ENCODE measurements at places on chromosomes 3 and 15. TPM values are rescaled to one million over a fixed set of nuclear protein-coding genes. Genes with fewer than 3 reads are reported as not detected.
A peak's percentile ranks its signal among the peaks of the same experiment; 100 is the strongest.

CFAP91 gene
- total RNA-seq, result 3.5 TPM

GRK7 gene
- not detected for total RNA-seq

TTLL13 gene
- not detected for total RNA-seq

NEK10 gene
- not detected for total RNA-seq

SCAMP5 gene
- 0.43 TPM for total RNA-seq

AQP9 gene
- total RNA-seq, result 0.43 TPM

ARL14 gene
- not detected for total RNA-seq

DNAH12 gene
- not detected for total RNA-seq

- H3K27me3 ChIP-seq, result no peaks in the 10 kb centered on the region
- no peaks in the 10 kb centered on the region for H3K4me1 ChIP-seq
- no peaks in the 10 kb centered on the region for H3K36me3 ChIP-seq
- DNase-seq, result no peak
- H3K27ac ChIP-seq, result no peak overlapping the region
Measured at GRCh38 chr3:166518040-166518439, 680.8 kb upstream of the BCHE start.

DNA sequence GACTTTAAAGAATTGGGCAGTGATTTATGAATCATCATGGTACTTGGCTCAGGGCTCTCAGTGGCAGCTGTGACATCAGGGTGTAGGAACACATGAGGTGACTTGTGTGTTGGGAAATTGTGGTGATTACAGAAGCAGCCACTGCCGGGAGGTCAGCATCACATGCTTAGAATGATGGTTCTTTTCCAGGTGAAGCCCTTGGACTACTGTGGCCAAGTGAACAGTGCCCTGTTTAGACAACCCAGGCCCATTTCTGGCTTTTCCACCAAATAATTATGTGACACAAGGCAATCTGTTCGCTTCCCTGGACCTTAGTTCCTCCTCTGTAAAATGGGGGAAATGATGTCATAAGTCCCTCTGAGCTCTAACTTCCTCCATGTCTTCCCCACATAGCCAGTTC, 139.7 kb upstream of the ROPN1 start:
- no peaks in the 10 kb centered on the region for H3K36me3 ChIP-seq
- H3K27me3 ChIP-seq, result no peaks in the 10 kb centered on the region
- peak overlapping the region; percentile 77 for H3K27ac ChIP-seq
- DNase-seq, result peak; percentile 82
- H3K4me1 ChIP-seq, result peaks cover 6% of the 10 kb centered on the region

GRCh38 chr3:190608850-190609589, 95.1 kb downstream of the IL1RAP start:
- H3K27ac ChIP-seq, result no peak overlapping the region
- DNase-seq, result no peak
- peaks cover 15% of the 10 kb centered on the region for H3K36me3 ChIP-seq
- H3K4me3 ChIP-seq, result no peak overlapping the region
- no peaks in the 10 kb centered on the region for H3K27me3 ChIP-seq

DNA sequence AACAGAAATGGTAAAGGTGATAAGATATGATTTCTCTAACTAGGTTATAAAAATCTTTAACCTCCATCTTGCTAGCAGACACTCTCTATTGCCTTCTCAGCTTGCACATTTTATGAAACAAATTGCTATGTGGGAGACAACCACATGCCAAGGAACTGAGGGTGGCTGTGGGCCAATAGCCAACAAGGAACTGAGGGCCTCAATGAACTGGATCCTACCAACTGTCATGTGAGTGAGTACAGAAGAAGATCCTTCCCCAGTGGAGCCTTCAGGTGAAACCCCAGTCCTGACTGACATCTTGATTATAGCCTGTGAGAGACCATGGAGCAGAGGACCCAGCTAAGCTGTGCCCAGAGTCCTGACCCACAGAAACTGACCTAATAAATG, 129.2 kb upstream of the LRIG1 start:
- H3K4me3 ChIP-seq, result no peak overlapping the region
- no peak overlapping the region for H3K27ac ChIP-seq
- no peaks in the 10 kb centered on the region for H3K36me3 ChIP-seq
- no peak for DNase-seq

DNA sequence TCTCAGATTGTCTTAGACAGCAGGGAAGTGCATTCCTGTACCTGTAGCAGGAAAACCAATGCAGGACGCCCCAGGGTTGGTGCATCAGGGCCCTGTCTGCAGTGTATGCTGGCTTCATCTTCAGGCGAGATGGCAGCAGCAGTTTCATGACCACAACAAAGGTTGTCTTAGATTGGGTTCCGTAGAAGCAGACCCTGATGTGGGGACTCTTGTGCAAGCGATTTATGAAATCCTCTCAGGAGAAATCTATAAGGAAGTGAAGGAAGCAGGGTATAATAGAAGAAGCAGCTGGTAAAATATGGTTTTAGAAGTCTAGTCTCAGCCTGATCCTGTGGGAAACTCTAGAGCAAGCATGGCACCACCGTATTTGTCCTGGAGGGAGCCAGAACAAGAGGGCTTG, 25.0 kb downstream of the DNAH1 start:
- no peaks in the 10 kb centered on the region for H3K27me3 ChIP-seq
- no peak overlapping the region for H3K27ac ChIP-seq
- no peak overlapping the region for H3K4me3 ChIP-seq

DNA sequence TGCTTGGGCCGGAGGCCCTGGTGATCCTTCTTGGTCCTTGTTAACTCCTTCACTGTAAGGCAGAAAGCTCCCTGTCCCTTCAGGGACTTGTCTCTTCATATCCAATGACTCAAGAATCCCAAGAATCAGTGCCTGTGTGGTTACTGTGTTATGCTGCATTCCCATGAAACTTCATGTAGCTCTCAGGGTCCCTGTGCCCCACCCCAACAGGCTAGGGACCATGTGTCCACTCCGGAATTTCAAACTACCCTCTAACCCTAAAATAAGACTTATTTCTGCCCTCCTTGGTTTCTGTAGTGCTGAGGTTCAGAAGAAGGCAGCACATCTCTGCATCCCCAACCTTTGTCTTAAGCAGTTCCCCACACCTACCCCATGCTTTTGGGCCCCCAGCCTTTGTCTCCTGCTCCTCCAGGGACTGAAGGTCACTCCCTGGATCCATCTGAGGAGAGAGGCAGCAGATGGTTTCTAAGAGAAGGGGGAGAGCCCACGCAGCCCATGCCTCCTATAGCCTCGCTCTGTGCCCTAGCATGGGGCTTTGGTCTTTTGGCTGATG, 531 bp upstream of the MAP1A start:
- H3K36me3 ChIP-seq, result peaks cover 21% of the 10 kb centered on the region
- H3K4me3 ChIP-seq, result peak overlapping the region; percentile 75
- H3K27ac ChIP-seq, result peak overlapping the region; percentile 81
- no peaks in the 10 kb centered on the region for H3K27me3 ChIP-seq
- peaks cover 17% of the 10 kb centered on the region for H3K4me1 ChIP-seq

GRCh38 chr15:81108427-81108826, 25.6 kb upstream of the CFAP161 start:
- no peak overlapping the region for H3K27ac ChIP-seq
- no peak for DNase-seq
- no peaks in the 10 kb centered on the region for H3K4me1 ChIP-seq
- no peaks in the 10 kb centered on the region for H3K36me3 ChIP-seq

DNA sequence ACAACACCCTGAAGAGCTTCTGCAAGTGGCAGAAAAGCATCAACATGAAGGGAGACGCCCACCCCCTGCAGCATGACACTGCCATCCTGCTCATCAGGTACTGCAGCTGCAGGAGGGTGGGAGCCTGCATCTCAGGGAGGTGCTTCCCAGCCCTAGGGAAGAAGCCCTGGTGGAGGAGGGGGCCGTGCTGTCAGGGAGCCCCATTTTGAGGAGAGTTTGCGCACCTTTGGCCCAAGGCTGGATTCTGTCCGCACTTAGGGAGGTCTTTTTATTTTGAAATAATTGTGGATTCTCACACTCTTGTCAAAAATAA, 42.1 kb downstream of the SAXO2 start:
- no peak overlapping the region for H3K4me3 ChIP-seq
- no peaks in the 10 kb centered on the region for H3K4me1 ChIP-seq
- no peak for DNase-seq

- no peak overlapping the region for H3K27ac ChIP-seq
- H3K4me3 ChIP-seq, result no peak overlapping the region
- no peak for DNase-seq
- H3K27me3 ChIP-seq, result no peaks in the 10 kb centered on the region
Measured at GRCh38 chr3:55000546-55000945, 72.7 kb upstream of the LRTM1 start.

DNA sequence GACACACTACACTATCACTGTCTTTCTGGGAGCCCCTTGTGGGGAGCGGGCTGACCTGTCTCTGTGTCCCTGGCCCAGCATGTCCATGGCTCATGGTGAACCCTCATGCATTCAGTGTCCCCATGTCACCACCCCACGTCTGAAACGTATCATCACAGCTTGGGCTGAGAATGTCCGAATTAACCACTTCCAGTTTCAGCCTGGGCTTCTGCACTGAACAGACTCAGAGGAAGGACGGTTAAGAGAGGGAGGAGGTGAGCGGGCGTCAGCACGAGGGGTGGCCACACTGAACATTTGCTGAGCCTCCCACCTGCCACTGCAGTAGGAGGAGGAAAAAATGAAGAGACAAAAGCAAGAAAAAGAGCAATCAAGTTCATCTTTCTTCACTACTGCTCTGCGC, 30.5 kb downstream of the ATP2B2 start:
- no peak overlapping the region for H3K27ac ChIP-seq
- no peaks in the 10 kb centered on the region for H3K4me1 ChIP-seq
- no peak for DNase-seq
- no peak overlapping the region for H3K4me3 ChIP-seq
- no peaks in the 10 kb centered on the region for H3K36me3 ChIP-seq

GRCh38 chr3:30181581-30181980, 424.8 kb upstream of the TGFBR2 start:
- no peaks in the 10 kb centered on the region for H3K36me3 ChIP-seq
- no peak overlapping the region for H3K27ac ChIP-seq
- H3K4me1 ChIP-seq, result peaks cover 2% of the 10 kb centered on the region
- no peaks in the 10 kb centered on the region for H3K27me3 ChIP-seq
- H3K4me3 ChIP-seq, result no peak overlapping the region

- no peaks in the 10 kb centered on the region for H3K36me3 ChIP-seq
- no peak overlapping the region for H3K4me3 ChIP-seq
- no peak for DNase-seq
- no peaks in the 10 kb centered on the region for H3K27me3 ChIP-seq
Measured at GRCh38 chr3:95333826-95334225, 1271.0 kb downstream of the NSUN3 start.

DNA sequence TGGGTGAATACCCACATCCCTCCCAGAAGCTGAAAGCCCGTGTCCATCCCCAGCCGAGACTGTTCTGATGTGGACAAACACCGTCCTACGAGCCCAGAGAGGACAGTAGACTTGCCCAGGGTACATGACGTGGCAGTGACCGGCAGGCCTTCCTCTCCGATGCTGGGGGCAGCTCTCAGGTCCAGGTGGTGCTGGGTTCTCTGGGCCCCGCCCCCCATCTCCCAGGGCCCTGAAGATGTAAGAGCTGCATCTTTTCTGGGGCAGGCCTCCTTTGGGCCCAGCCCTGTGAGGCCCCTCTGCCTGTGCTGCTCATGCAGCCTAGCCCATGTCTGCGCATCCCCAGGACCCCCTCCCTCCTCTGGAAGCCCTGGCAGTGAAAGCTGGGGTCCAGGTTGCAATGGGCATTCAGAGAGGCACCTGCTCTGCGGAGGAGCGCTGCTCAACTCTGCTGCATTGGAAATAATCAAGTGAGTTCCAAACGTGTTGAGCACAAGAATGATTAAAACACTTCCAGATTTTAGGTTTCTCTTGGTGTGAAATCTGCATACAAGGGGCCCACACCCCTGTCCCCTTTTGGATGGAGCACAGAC, 71.9 kb downstream of the FBLN2 start:
- no peak overlapping the region for H3K27ac ChIP-seq
- no peak for DNase-seq
- no peaks in the 10 kb centered on the region for H3K4me1 ChIP-seq
- no peaks in the 10 kb centered on the region for H3K27me3 ChIP-seq
- H3K36me3 ChIP-seq, result no peaks in the 10 kb centered on the region
- no peak overlapping the region for H3K4me3 ChIP-seq

Measured in ascending aorta (tissue), 2 donors.